ENCODE measurements at places on chromosomes 5 and 9. TPM values are rescaled to one million over a fixed set of nuclear protein-coding genes. Genes with fewer than 3 reads are reported as not detected.
A peak's percentile ranks its signal among the peaks of the same experiment; 100 is the strongest.

GOLPH3 gene
- polyA plus RNA-seq, result 93.0 TPM

GPR150 gene
- not detected for polyA plus RNA-seq

RC3H2 gene
- 45.7 TPM for polyA plus RNA-seq

SELENOP gene
- 581 TPM for polyA plus RNA-seq

ATP10B gene
- polyA plus RNA-seq, result 0.18 TPM

ANKRD31 gene
- 0.40 TPM for polyA plus RNA-seq

HAUS6 gene
- 22.5 TPM for polyA plus RNA-seq

LCN15 gene
- 0.04 TPM for polyA plus RNA-seq

- no peak for DNase-seq
Observed at GRCh38 chr9:134629586-134630392, 11.8 kb upstream of the COL5A1 start.

- DNase-seq, result no peak
Observed at GRCh38 chr9:34572628-34573027, 16.9 kb downstream of the CNTFR start.

GRCh38 chr9:134620751-134621557 is 20.6 kb upstream of the COL5A1 start:
- DNase-seq, result no peak

- no peak for DNase-seq
Observed at GRCh38 chr5:93621327-93621798, 38.3 kb downstream of the NR2F1 start.

DNA sequence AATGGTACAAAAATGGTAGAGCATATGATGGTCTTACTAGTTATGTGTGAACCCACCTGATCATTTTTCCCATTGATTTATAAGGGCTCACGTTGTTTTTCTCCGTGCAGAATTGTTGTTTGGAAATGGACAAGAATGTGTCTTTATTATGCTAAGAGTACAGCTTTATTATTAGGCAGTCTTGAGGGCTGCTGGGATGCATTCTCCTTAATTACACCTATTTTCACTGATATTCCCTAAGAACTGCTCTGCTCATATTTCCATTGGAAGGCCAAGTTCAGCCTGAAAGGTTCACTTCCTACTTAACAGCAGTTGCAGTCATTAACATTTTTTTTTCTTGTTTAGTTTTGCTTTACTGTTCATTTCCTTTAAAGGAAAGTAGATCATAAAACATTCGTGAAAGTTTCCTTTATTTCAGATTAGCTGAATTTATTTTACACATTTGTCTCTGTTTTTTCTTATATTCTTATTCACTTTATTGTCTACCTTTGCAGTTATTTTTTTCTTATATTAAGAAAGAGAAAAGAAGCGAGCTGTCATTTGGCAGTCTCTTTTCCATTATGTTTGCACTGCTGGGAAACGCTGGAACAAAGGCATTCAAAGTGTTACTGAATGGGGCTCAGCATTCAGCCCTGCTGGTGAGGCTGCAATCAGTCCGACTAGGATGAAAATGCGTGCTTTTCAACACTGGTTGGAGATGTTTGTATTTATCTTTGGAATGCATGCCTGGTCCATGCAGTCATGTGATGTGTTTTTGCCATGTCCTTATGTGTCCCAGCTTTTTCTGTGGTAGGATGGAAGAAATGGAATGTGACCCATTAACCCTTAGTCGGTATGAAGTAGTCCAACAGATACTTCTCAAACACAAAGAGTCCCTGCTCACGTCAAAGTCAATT is 602.7 kb upstream of the ZNF608 start:
- DNase-seq, result no peak

DNA sequence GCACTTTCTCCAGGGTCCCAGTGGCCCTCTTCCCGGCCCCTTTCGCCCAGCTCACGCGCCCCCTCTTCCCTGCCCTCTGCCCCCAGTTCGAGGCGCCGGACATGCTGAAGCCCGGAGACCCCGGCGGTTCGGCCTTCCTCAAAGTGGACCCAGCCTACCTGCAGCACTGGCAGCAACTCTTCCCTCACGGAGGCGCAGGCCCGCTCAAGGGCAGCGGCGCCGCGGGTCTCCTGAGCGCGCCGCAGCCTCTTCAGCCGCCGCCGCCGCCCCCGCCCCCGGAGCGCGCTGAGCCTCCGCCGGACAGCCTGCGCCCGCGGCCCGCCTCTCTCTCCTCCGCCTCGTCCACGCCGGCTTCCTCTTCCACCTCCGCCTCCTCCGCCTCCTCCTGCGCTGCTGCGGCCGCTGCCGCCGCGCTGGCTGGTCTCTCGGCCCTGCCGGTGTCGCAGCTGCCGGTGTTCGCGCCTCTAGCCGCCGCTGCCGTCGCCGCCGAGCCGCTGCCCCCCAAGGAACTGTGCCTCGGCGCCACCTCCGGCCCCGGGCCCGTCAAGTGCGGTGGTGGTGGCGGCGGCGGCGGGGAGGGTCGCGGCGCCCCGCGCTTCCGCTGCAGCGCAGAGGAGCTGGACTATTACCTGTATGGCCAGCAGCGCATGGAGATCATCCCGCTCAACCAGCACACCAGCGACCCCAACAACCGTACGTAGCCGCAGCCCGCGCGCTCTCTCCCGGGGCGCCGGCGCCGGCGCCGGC is 1.0 kb downstream of the PRDM6 start:
- DNase-seq, result no peak

GRCh38 chr9:93577078-93577974 is 942 bp downstream of the PHF2 start:
- no peak for DNase-seq

- no peak for DNase-seq
Observed at GRCh38 chr5:139207297-139208000, 9.3 kb upstream of the SIL1 start.

GRCh38 chr5:31678180-31678579 is 39.2 kb downstream of the PDZD2 start:
- DNase-seq, result no peak

GRCh38 chr9:2181792-2182191 is 166.6 kb downstream of the SMARCA2 start:
- no peak for DNase-seq

- DNase-seq, result no peak
Observed at GRCh38 chr5:37738865-37739488, 100.9 kb downstream of the GDNF start.

DNA sequence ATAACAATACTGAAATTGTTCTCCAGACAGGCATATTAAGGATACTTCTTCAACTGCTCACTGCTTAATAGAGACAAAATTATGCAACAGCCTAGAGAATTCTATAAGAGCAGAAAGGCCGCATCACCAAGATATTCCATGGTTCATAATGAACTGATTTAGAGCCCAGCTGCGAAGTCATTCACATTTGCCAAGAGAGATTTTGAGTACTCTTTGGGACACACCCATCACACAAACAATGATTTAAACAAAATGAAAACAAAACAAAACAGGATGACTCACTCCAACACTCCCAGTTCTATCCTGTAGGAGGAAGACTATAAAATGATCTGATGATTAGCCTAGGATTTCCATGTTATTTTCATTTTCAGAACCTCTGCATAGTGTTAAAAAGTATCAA is 145.7 kb upstream of the GNA14 start:
- DNase-seq, result no peak

DNA sequence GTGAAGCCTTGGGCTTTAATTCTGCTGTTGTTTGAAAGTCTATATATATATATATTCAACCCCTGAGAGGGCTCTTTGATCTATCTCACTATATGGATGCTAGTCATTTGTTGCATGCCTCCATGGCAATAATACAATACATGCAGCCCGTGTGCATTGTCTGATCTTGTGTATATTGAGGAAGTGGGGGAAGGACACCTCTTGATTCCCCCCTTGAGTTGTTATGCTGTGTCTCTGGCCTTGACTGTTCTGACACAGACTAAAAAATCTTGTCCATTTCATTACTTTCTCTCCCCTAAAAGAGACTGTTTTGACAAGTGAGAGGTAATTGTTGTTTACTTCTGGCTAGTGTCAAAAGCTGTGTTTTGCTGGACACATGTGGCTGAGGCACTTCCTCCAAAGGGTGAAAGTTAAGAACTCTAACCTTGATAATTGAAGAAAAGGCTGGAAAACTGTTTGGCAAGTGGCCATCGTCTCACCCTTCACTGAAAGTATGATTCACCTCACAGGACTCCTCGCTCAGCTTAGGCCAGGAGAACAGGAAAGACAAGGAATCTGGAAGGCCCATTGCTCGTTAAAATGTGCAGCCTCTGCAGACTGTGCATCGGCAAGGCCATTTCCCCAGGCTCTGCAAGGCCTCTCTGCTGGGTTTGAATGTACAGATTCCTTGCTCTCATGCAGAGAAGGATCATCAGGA is 304.0 kb downstream of the PRELID2 start:
- DNase-seq, result no peak

GRCh38 chr5:10555277-10555684 is 8.6 kb upstream of the ANKRD33B start:
- DNase-seq, result no peak

GRCh38 chr9:129665389-129665775 is at the start of gene PRRX2:
TSS of gene PRRX2 (plus strand) at chr9:129665647. CDS start at chr9:129665868, 221 bp downstream.
- no peak for DNase-seq

DNA sequence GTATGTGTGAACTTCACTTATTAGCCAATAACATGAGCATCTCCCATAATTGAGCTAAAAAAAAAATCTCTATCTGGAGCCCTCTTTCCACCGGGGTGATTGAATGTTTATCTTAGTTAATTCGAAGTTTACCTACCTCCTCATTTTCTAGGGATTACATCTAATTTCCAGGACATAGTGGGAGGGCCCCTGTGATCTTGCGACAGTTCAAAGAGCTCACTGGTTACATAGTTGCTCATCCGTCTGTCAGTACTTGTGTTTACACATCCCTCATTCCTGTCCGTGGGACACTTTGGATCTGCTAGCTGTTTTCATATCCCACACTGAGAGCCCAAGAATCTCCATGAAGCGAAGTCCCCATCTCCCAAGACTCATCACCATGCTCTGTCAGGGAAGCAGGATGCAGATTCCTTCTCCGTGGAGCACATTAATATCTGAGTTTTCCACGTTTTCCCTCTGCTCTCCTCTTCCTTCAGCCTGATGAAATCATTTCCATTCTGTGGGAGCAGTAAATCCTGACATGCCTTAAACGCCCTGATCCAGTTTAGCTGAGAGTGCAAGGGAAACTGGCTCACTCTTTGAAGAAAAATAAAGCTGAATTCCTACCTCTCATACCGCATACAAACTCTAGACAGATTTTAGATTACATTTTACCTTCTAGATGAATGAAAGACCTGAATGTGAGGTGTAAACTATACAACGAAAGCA is 10.2 kb upstream of the SFXN1 start:
- DNase-seq, result no peak

- DNase-seq, result no peak
Observed at GRCh38 chr5:7519564-7519963, 123.6 kb downstream of the ADCY2 start.

DNA sequence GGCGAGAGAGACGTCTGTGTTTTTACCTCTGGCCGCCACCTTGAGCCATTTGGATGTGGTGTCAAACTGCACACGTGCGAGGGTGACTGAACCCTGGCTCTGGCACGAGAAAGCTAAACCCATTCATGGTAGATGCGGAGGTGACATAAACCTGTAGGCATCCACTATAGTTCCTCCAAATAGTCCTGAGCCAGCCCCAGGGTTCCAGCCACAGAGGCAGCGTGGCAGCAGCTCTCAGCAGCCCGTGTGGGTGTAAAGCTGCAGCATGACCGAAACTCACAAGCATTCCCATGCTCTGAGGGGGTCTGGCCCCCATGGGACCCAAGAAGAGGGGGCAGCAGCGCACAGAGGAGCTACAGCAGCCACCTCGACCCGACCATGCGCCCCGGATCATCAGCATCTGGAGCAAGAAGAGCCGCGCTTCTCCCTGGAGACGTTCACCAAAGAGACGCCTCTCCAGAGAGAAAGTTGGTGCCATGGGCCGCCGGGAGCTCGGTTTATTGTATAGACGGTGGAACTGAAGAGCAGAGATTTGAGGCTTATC is 303.8 kb upstream of the IRX4 start:
- no peak for DNase-seq

- DNase-seq, result no peak
Observed at GRCh38 chr9:38096238-38096805, 27.3 kb upstream of the SHB start.

- no peak for DNase-seq
Observed at GRCh38 chr5:134989266-134989830, 21.6 kb downstream of the CATSPER3 start.

GRCh38 chr5:82991059-82991458 is 86.1 kb downstream of the TMEM167A start:
- no peak for DNase-seq

GRCh38 chr9:70411121-70411929 is 3.1 kb downstream of the KLF9 start:
- DNase-seq, result no peak

- DNase-seq, result no peak
Observed at GRCh38 chr9:13705918-13706317, 426.4 kb upstream of the MPDZ start.

DNA sequence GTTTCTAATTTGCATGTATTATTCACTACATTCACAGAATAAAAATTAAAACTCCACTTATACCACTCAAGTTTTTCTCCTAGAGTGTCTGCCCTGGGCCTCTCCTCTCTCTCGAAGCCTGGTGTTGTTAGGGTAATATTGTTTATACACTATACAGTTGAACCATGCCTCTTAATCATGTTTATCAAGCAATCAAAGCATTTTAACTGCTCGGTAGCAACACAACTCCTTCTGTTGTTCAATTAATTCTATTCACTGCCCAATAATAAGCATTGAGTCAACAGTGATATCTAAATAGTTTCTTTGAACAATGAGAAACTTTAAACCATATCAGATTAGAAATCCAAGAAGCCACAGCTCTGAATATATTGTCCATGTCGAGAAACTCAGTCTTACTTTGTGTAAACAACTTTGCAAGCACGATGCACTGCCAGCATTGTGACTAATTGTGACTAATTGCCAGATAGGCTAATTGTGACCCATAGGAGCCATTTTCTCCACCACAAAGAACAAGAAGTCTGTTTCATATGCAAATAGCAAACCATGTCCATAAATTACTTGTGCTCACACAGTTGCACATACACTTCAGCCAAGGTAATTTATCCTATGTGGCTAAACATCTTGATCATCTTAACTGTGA is at the start of gene DNAH5:
TSS of gene DNAH5 (minus strand) at position 129 of the 640 bp plus-strand sequence. CDS start 250 bp downstream, outside the sequence.
- DNase-seq, result no peak

DNA sequence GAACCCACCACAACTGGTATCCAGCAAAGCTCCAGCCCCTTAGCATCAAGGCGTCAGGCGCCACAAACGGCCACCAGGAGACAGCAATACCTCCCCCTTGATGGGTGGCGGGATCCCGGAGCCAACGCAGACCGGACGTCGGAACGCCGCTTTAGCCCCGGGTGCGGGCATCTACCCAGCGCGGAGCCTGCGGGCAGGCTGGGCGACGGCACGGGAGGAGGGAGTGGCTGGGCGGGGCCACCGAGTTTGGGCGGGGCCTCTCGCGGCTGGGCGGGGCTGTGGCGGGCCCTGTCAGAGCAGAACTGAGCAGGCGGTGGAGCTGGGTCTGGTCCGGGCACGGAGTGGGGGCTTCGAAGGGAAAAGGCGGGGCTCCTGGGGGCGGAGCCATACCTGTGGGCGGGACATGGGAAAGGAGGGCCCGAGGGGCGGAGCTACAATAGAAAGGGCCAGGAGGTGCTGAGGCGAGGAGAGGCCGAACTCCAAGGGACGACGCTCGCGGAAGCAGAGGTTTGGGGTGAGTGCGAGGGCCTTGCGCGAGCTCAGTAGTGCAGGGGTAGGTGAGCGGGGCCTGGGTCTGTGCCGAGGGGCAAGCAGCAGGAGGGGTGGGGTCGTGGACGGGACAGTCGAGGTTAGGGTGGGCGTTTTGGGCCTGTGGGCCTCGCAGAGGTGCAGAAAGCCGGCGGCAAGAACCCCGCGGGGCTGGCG is 40.2 kb upstream of the GARNL3 start:
- DNase-seq, result peak; percentile 83

- peak; percentile 33 for DNase-seq
Observed at GRCh38 chr9:33287087-33287490, 3.2 kb upstream of the NFX1 start.

GRCh38 chr5:140664030-140664358 is 710 bp upstream of the WDR55 start:
- no peak for DNase-seq

Measured in right renal cortex interstitium (tissue), 3 donors.